Activated naive CD4-positive, alpha-beta T cell treated with anti-CD3 and anti-CD28 coated beads for 36 hours (primary cell): ENCODE measurements at places on chromosomes 5 and 9. TPM values are rescaled to one million over a fixed set of nuclear protein-coding genes. Genes with fewer than 3 reads are reported as not detected.
A peak's percentile ranks its signal among the peaks of the same experiment; 100 is the strongest.

FBP1 gene
- 1.9 TPM for total RNA-seq

HTR1A gene
- total RNA-seq: not detected

BARHL1 gene
- not detected for total RNA-seq

PPP1R26 gene
- 0.32 TPM for total RNA-seq

GLIPR2 gene
- 9.7 TPM for total RNA-seq

C5orf46 gene
- not detected for total RNA-seq

GFPT2 gene
- total RNA-seq: 0.33 TPM

CTSL gene
- 0.81 TPM for total RNA-seq

ARAP3 gene
- 2.2 TPM for total RNA-seq

PCDHA4 gene
- total RNA-seq: not detected

DMRTA1 gene
- not detected for total RNA-seq

GRCh38 chr5:157744051-157745011 lies 819 bp downstream of the LSM11 start:
- peaks cover 39% of the 10 kb centered on the region for H3K4me1 ChIP-seq
- H3K27ac ChIP-seq: peak overlapping the region; percentile 71
- peak; percentile 44 for DNase-seq
- H3K4me3 ChIP-seq: peak overlapping the region; percentile 92
- no peaks in the 10 kb centered on the region for H3K27me3 ChIP-seq

DNA sequence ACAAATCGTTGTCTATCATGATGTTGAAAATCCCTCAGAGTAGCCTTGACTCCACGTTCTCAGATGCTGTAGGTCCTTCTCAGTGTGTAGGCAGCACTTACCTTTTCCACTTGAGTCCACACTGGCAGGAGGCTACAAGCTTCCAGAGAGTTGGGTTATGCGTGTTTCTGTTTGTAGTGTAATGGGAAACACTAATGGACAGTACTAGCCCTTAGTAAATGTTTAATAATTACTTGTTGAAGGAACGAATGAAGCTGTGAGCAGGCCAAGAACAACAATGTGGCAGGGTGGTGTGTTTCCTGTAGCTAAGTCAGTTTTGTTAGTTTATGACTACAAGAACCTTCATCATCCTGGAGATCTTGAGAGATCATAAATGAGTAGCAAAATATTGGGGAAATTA lies 83.5 kb downstream of the ARHGAP26 start:
- no peak overlapping the region for H3K4me3 ChIP-seq
- no peaks in the 10 kb centered on the region for H3K27me3 ChIP-seq
- DNase-seq: no peak
- no peak overlapping the region for H3K27ac ChIP-seq
- H3K4me1 ChIP-seq: peaks cover 12% of the 10 kb centered on the region

DNA sequence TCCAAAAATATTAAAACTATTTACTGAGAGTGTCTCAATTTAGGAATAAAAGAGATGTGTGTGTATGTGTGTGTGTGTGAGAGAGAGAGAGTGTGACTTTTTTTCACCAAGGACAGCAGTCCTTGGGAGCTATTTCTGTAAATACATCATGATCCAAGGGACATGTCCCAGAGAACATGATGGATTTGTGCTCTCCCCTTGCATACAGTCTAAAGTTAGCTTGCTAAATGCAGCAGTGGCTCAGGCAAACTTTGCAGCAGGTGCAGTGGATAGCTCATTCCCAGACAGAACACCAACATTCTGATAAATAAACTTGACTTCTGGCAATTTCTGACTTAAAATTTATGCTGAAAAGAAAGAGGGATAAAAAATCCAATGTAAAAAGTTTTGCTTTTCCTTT lies 55.4 kb upstream of the SGCD start:
- H3K27ac ChIP-seq: no peak overlapping the region
- H3K4me1 ChIP-seq: no peaks in the 10 kb centered on the region
- H3K27me3 ChIP-seq: no peaks in the 10 kb centered on the region
- H3K4me3 ChIP-seq: no peak overlapping the region
- no peaks in the 10 kb centered on the region for H3K36me3 ChIP-seq

DNA sequence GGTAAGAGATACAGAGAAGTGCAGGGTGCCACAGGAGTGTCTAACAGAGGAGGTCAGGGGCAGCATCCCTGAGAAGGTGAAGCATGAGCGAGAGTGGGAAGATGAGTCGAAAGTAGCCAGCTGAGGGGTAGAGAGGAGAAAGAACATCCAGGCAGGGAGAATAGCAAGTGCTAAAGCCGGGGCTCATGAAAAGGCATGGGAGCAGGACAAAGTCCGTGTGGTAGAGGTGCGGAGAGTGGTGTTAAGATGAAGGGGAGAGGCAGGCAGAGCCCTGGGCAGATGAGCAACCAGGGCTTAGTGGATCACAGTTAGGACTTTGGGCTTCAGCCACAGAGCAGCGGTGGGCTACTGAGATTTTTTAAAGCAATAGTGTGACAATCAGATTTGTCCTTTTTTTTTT lies 10.5 kb downstream of the SLC22A5 start:
- DNase-seq: no peak
- no peak overlapping the region for H3K27ac ChIP-seq
- no peak overlapping the region for H3K4me3 ChIP-seq
- peaks cover under 1% of the 10 kb centered on the region for H3K4me1 ChIP-seq
- no peaks in the 10 kb centered on the region for H3K36me3 ChIP-seq

- H3K4me3 ChIP-seq: no peak overlapping the region
- no peak for DNase-seq
- H3K27ac ChIP-seq: no peak overlapping the region
- H3K27me3 ChIP-seq: no peaks in the 10 kb centered on the region
- H3K36me3 ChIP-seq: no peaks in the 10 kb centered on the region
- H3K4me1 ChIP-seq: no peaks in the 10 kb centered on the region
Measured at GRCh38 chr9:133901184-133901835, 90.8 kb downstream of the VAV2 start.

GRCh38 chr9:83701769-83702168 lies 6.0 kb downstream of the UBQLN1 start:
- no peak overlapping the region for H3K4me3 ChIP-seq
- no peak overlapping the region for H3K27ac ChIP-seq
- no peaks in the 10 kb centered on the region for H3K27me3 ChIP-seq
- H3K4me1 ChIP-seq: peaks cover 82% of the 10 kb centered on the region
- H3K36me3 ChIP-seq: peaks cover 24% of the 10 kb centered on the region

GRCh38 chr5:93394301-93394700 lies 186.7 kb downstream of the NR2F1-AS1 start:
- no peak overlapping the region for H3K27ac ChIP-seq
- no peak for DNase-seq
- H3K36me3 ChIP-seq: no peaks in the 10 kb centered on the region
- no peak overlapping the region for H3K4me3 ChIP-seq
- no peaks in the 10 kb centered on the region for H3K4me1 ChIP-seq
- H3K27me3 ChIP-seq: no peaks in the 10 kb centered on the region

GRCh38 chr5:175657593-175658271 lies at the start of gene HRH2:
HRH2 (plus strand) TSS chr5:175658071; CDS start chr5:175683234, 25,163 bp downstream.
- peaks cover 12% of the 10 kb centered on the region for H3K36me3 ChIP-seq
- peaks cover 79% of the 10 kb centered on the region for H3K4me1 ChIP-seq
- H3K27me3 ChIP-seq: no peaks in the 10 kb centered on the region
- peak within 1 kb of the TSS; percentile 72 for H3K27ac ChIP-seq
- peak; percentile 74 for DNase-seq
- peak within 1 kb of the TSS; percentile 90 for H3K4me3 ChIP-seq

DNA sequence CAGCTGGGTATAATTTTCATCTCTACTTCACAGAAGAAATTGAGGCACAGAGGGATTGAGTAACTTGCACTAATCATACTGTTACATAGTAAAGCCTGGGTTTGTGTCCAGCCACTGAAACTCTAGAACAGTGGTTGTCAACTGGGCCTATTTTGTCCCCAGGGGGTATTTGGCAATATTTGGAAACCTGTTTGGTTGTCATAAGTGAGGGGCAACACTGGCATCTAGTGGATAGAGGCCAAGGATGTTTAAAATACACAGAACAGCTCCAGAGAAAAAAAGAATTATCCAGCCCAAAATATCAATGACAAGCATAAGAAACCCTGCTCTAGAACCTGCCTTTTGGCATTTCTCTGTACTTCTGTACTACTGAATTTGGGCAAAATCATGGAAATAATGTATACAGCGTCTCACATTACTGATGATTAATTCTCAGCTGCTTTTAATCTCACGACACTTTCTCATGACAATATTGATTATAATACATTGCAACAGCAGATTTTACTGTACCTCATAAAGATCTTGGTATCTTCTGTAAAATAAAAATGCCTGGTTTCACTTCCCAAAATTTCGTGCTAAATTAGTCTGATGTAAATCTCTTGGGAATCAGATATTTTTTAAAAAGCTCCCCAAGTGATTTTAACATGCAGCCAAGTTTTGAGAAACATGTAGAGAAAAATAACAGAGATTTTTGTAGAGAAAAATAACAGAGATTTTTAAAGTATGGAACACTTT lies 112.7 kb downstream of the RORB start:
- no peaks in the 10 kb centered on the region for H3K4me1 ChIP-seq
- no peaks in the 10 kb centered on the region for H3K36me3 ChIP-seq
- H3K4me3 ChIP-seq: no peak overlapping the region
- no peak for DNase-seq

- no peak overlapping the region for H3K27ac ChIP-seq
- DNase-seq: no peak
- no peaks in the 10 kb centered on the region for H3K4me1 ChIP-seq
- no peaks in the 10 kb centered on the region for H3K27me3 ChIP-seq
- peaks cover 1% of the 10 kb centered on the region for H3K36me3 ChIP-seq
- H3K4me3 ChIP-seq: no peak overlapping the region
Measured at GRCh38 chr9:116387934-116388698, 234.5 kb downstream of the PAPPA start.

DNA sequence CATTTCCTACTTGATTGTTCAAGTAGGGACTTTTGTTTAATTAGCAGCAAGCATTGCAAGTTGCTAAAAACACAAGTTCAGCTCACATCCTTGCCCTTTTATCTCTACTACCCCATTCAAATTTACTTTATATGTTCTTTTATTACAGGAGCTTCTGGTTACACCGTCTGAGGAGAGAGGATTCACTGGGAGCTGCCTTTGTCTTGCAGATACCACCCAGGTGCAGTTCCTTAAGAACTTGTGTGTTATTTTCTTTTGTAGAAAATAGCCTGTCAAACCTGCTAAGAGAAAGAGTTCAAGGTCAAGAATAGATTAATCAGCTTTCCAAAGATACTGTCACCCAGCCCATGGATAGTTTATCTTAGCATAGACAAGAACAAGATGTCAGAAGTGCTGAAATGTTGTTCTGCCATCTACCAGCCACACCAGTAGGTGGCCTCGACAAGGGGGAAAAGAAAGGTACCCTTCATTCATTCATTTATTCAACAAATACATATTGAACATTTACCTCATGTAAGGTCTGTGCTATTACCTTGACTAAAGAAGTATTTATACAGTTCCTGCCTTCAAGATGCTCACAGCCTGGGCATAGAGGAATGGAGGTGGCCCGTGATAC lies 750.3 kb downstream of the MAT2B start:
- H3K4me3 ChIP-seq: no peak overlapping the region
- no peak overlapping the region for H3K27ac ChIP-seq
- H3K4me1 ChIP-seq: no peaks in the 10 kb centered on the region

GRCh38 chr5:1973391-1974013 lies 90.8 kb upstream of the IRX4 start:
- DNase-seq: no peak
- no peaks in the 10 kb centered on the region for H3K36me3 ChIP-seq
- H3K27ac ChIP-seq: no peak overlapping the region
- no peaks in the 10 kb centered on the region for H3K4me1 ChIP-seq
- no peak overlapping the region for H3K4me3 ChIP-seq

DNA sequence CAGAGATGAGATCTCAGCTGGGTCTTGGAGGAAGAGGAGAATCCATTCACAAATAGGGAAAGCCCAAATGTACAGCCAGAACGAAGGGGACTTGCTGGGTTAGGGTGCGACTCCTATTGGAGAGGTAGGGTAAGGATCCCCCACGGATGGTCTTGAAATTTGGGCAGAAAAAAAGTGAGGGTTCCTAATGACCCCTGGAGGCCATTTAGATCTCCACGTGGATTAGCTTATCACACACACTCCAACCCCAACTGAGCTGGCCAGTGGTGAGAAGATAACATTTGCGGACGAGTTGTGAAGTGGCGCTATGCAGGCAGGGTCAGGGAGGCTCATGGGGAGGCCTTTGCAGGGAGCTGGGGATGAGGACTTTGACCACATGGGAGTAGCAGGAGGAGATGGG lies 86.0 kb downstream of the FSTL4 start:
- H3K27me3 ChIP-seq: peaks cover 5% of the 10 kb centered on the region
- DNase-seq: no peak
- H3K4me1 ChIP-seq: no peaks in the 10 kb centered on the region

- no peaks in the 10 kb centered on the region for H3K36me3 ChIP-seq
- no peak for DNase-seq
- no peaks in the 10 kb centered on the region for H3K27me3 ChIP-seq
- no peak overlapping the region for H3K4me3 ChIP-seq
- no peak overlapping the region for H3K27ac ChIP-seq
Measured at GRCh38 chr9:74753650-74754049, 134.1 kb downstream of the TRPM6 start.

GRCh38 chr5:172003746-172004145 lies 2.7 kb downstream of the FBXW11 start:
- H3K4me3 ChIP-seq: no peak overlapping the region
- H3K36me3 ChIP-seq: peaks cover 9% of the 10 kb centered on the region
- DNase-seq: no peak
- H3K27ac ChIP-seq: peak overlapping the region; percentile 47
- H3K27me3 ChIP-seq: no peaks in the 10 kb centered on the region

GRCh38 chr9:116271340-116271739 lies 117.7 kb downstream of the PAPPA start:
- DNase-seq: no peak
- H3K36me3 ChIP-seq: no peaks in the 10 kb centered on the region
- H3K27ac ChIP-seq: no peak overlapping the region
- H3K4me1 ChIP-seq: no peaks in the 10 kb centered on the region
- no peak overlapping the region for H3K4me3 ChIP-seq

DNA sequence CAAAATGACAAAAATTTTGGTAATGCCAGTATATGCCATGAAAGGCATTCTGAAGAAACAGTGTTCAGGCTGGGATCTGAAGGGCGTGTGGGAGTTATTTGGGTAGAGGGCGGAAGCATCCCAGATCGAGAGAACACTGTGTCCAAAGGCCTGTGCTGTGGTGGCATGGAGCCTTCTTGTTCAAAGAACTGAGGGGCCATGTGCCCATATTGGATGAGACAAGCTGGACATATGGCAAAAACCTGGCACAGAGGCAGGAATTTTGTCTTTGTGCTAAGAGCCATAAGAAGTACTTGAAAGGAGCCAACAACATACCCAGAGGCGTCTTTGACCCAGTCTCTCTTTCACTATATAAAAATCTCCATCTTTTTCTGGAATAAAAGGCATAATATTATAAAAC lies 128.0 kb downstream of the SYK start:
- peaks cover 2% of the 10 kb centered on the region for H3K27me3 ChIP-seq
- no peak for DNase-seq
- H3K36me3 ChIP-seq: no peaks in the 10 kb centered on the region
- H3K4me3 ChIP-seq: no peak overlapping the region
- no peaks in the 10 kb centered on the region for H3K4me1 ChIP-seq
- H3K27ac ChIP-seq: no peak overlapping the region

- H3K27ac ChIP-seq: no peak overlapping the region
- no peaks in the 10 kb centered on the region for H3K27me3 ChIP-seq
- no peak overlapping the region for H3K4me3 ChIP-seq
- DNase-seq: no peak
- H3K4me1 ChIP-seq: no peaks in the 10 kb centered on the region
Measured at GRCh38 chr9:19451240-19452087, 42.7 kb downstream of the ACER2 start.
